ENCODE measurements at places on chromosomes 2 and 18.

DNA sequence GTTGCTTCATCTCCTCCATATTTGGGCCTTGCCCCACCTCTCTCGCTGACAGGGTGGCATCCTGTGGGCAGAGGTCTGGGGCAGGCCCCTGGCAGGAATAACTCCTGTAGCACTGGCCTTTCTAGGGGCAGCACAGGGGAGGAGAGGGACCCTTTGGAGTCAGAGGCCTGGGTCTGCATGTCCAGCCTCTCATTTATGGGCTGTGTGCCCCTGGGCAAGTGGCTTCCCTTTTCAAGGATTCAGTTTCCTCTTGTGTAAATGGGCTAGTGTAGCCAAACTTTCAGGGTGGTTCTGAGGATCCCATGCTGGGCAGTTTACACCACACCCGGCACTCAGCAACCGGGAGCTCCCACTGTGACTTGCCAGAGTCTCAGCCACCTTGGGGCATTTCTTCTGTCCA lies 23.4 kb downstream of the ADRA2B start:
- DNase-seq = no peak

GRCh38 chr18:604771-605170 lies 8.0 kb downstream of the CLUL1 start:
- DNase-seq = no peak

GRCh38 chr2:8548065-8548618 lies 133.7 kb upstream of the ID2 start:
- DNase-seq = no peak

DNA sequence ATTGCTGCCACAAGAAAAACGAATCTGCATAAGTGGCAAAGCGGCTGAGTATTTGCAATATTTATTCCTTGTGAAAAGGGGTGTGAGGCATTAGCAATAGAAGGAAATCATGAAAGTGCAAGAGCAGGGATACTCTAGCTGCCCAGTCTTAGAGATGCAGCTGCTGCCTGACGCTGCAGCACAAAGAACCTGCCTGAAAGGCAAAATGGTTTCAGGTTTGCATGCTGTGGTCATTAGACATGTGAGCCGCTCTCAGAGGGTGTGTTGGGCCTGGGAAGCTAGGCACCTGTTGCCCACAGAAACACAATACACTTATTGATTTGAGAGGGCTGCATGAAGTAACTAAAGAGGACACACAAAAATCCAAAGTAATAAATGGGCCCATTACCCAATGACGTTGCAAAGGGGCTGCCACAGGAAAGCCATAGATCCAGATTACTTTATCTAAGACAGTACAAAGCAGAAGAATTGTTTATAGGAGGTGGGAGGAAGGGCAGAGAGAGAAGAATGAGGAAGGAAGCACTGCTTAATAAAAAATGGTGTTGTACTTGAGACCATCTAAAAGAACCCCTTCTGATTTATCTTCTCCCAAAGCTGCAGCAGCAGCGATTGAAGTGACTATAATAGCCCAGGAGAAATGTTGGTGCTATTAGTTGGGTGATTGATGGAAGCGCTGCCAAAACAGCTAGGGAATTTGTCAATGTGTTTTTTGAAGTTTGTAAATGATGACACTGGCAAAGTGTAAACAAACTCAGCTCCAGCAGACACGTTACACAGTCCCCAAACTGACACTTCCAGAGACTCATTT lies 492.4 kb upstream of the ACVR2A start:
- DNase-seq = no peak

DNA sequence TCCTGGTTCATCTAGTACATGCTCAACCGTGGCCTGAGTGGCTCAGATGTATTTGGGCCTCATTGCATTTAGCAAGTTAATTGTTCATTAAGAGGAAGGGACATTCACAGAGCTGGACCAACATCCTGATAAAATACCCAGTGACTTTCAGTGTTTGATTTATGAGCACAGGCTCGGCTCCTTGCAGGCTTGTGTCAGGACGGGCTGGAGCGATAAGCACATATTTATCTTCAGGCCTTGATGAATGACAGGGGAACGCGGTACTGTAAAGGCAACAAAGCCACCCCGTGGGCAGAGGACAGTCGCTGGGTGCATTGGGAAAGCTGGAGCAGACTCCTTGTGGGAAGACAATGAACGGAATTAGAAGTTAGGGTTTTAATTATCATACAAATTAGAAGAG lies 548.6 kb upstream of the HS6ST1 start:
- DNase-seq = no peak

DNA sequence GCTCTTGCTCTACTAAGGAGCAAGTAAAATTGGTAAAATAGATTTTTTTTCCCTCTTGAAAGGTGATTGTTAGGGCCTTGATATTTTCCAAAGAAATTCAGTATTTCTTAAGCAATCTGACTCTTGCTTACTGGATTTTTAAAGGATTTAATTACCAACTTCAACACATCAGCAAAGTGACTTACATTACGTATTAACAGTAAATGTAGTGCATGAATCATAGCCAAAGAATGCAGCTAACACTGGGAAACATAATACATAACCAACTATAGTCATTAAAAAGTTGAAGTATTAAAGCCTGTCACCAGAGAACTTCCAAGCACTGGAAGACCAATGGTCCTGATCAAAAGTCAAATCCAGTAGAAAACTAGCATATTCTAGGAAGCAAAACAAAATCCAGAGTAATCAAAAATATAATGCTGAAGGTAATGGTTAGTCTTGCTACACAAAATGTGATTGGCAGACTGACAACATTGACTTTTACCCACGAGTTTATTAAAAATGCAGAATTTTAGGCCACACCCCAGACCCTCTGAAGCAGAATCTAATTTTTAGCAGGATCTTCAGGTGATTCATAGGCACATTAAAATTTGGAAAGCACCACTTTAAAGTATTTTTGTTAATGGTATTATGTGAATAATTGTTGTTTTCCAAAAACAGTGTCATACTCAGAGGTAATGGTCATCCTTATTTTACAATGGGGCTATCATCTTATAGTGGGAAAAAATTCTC lies 31.8 kb upstream of the CAVIN2 start:
- DNase-seq = peak; percentile 42

- DNase-seq = no peak
Observed at GRCh38 chr2:231174211-231174651, 24.2 kb upstream of the ARMC9 start.

- DNase-seq = no peak
Observed at GRCh38 chr2:31227711-31228125, 6.2 kb upstream of the EHD3 start.

DNA sequence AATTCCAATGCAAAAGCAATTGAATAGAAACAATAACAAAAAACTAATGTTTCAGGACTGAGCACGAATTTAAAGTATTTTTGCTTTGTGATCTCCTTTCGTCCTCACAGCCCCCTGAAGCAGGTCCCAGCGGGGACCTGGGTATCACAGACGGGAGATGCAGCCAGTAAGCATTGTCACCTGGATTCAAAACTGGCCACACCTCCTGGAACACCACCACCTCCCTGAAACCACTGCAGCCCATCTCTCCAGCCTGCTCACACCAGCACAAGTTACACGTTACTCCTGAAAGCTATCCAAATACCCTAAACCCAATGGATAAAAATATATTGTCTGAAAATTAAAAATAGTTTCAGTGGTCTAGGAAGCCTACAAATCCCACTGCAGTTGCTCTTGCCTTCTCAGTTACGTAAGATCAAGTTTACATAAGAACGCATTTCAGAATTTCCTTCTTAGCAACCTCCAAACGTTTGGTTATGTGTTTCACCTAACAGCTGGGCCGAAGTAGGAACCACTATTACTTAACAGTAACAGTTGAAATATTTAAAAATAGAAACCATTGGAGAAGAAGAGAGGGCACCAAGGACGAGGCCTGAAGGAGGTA lies 178.0 kb downstream of the HDAC4 start:
- DNase-seq = no peak

- DNase-seq = no peak
Observed at GRCh38 chr2:50753234-50753633, 278.7 kb downstream of the NRXN1 start.

DNA sequence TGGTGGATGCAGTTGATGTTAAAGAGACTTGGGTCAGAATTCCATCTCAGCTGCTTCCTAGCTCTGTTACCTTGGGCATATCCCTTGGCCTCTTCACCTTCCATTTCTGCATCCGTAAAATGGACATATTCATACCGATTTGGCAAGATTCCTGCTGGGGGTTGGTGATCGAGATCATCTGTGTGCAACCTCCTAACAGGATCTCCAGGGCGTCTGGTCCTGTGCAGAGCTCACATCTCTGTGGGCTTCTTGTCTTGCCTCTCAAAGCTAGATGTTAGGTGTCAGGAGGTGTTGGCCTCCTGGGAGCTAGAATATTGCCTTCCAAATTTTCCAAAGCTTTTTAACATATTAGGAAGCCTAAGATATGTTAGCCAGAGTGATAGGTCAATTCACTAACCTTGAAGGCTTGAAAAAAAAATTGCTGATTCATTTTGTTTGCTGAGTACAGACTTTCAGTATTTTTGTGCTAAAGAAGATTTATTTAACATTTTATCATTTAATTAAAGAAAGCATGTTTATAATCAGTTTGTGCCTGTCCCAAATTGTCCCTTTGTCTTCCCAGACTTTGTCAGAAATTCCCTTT lies 69.7 kb upstream of the ZNF516 start:
- no peak for DNase-seq

- DNase-seq = no peak
Observed at GRCh38 chr2:142290931-142291330, 160.1 kb upstream of the LRP1B start.

GRCh38 chr2:39621596-39621995 lies 44.1 kb upstream of the TMEM178A start:
- no peak for DNase-seq

DNA sequence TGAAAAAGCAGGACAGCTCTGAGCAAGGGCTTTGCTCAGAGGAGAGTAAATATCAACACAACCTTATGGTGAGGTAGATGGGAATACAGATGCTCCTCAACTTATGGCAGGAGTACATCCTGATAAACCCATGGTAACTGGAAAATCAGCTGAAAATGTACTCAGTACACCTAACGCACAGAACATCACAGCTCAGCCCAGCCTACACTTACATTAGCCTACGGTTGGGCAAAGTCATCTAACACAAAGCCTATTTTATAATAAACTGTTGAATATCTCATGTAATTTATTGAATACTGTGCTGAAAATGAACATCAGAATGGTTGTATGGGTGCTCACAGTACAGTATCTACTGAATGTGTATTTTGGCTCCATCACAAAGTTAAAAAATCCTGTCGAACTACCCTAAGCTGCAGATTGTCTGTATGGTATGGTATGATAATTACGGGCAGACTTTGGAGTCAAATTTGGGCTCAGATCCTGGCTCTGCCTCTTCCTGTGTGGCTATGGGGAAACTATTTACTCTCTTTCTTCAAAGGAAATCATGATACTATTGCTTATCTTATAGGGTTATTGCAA lies 120.3 kb upstream of the LYPD1 start:
- no peak for DNase-seq

DNA sequence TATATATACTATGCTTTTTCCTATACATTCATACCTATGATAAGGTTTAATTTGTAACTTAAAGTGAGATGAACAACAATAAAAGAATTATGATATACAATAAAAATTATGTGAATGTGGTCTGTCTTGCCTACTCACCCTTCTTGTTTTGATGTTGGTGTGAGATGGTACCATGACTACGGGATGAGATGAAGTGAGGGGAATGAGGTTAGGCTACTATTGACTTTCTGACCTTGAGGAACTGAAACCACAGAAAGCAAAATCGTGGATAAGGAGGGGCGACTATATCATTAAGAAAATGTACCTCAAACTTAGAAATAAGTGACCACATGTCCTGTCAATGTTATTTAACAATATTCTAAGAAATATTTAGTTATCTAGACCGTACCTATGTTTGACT lies 103.9 kb upstream of the PPP1CB start:
- no peak for DNase-seq

DNA sequence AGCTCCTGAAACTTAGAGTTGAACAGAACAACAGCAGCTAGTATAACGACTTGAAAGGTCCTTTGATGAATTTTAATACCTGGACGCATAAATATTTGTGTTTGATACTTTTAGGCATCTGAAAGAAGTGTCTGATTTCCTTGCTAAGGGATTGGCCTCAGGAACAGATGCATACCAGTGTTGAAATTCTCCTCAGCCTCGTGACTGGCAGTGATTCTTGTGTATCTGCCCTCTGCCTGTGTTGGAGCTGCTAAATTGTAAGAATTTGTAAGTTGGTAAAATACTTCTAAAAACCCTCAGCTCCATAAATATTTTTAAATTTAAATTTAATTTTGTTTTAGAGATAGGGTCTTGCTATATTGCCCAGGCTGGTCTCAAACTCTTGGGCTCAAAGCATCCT lies 22.4 kb upstream of the SCYGR1 start:
- no peak for DNase-seq

DNA sequence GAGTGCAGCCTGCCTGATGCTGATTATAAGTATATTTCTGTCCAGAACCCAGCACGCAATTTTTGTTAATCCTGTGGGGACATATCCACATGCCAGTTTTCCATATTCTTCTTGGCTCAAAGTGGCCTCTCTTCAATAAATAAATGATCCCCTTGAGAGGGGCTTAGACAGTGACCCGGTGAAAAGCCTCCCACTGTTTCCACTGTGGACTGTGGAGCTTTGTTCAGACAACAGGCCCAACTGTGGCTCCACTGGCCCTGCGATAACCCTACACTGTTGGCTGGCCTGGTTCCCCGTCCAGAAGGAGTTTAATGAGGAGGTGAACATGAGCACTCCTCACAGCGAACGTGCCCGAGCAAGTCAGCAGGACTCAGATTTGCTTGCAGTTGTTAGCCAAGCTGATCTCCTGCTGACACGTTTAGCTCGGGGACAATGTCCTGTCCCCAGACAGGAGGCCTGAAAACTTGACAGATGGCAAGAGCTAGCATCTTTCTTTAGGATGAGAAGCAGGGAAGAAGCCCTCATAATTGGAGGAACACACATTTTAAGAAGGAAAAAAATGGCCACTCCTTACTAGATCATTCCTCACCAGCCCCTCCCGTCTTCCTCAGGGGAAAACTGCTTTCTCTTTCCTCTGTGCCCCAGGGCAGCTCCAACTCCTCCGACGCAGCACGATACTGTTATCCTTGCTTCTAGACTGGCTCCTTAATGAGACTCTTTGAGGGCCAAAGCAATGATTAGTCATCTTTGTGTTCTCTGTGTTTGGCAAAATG lies 20.0 kb upstream of the MTCL1 start:
- peak; percentile 25 for DNase-seq

- no peak for DNase-seq
Observed at GRCh38 chr2:144666032-144666431, 146.1 kb upstream of the ZEB2 start.

- DNase-seq = peak; percentile 68
Observed at GRCh38 chr2:201151127-201151981, 31.6 kb upstream of the CASP10 start.

DNA sequence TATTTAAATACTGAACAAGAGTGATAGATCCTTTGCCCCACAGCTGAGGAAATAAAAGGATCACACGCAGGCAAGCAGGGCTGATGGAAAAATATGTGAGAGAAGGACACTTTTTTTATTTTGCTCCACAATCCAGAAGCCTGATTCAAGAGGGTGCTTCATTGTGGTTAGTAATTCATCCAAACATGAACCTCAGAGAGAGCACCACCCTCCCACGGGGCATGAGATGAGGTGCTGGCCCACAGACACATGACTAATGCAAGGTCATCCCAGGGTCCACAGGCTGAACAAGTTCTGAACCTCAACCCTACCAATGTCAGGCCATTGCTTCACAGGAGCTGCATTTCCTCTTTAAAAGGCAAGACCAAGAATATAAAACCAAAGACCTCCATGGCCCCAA lies 239.6 kb downstream of the MREG start:
- peak; percentile 60 for DNase-seq

Measured in hepatic stellate cell (primary cell).